ENCODE measurements at places on chromosomes 4 and X.
A peak's percentile ranks its signal among the peaks of the same experiment; 100 is the strongest.

DNA sequence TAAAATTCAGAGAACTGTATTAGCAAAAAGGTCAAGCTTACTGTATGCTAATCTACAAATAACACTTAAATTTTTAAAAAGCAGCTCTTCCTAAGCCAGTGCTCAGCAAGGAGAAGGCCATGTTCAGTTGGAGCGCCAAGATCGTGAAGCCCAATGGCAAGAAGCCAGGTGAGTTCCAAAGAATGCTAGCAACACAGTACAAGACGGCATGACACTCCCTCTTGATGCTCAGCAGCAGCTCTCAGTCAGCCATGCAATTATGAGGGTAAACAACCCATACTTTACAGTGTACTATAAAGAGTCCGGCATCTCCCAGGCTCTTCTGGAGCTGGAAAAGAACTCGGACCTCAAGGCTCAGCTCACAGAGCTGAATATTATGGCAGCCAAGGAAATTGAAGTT lies 34.9 kb downstream of the STX18 start:
- no peak for DNase-seq

DNA sequence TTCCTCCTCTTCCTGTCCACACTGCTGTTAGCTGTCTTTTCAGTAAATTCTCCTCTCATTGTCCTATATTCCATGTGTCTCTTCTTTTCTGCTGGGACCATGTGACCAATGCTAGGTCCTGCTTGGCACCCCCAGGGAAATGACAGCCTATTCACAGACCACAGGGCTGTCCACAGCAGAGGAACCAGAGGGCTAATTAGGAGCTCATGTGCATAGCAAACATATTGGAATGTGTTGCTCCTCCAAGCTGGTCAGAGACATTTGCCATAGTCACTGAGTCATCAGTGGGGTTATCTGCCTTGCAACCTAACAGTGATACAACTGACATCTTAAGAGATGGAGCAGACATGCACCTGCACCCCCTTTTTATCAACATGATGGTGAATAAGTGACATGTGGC lies 67.9 kb upstream of the PUDP start:
- DNase-seq: no peak

DNA sequence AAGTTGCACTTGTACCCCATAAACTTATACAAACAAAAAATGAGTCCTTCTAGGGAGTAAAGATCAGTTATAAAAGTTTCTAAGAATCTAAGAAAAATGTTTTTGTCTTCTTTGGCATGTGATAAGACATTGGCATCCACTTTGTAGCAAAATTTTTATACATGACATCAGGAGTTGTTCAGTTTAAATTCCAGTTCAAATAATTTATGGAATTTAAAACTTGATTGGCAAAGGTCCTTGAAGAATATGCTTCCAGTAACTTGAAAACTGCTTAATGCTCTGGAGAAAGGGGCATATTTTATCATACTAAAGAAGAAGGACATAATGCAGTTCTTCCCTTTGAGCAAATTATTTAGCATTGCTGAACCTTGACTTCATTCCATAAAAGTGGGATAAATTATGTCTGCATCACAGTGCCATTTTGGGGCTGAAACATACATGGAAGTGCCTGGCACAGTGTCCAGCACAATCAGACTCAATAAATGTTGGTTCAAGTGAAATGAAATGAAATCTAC lies 163.3 kb upstream of the IL15 start:
- no peak for DNase-seq

- no peak for DNase-seq
Observed at GRCh38 chr4:3268395-3269104, 19.6 kb downstream of the MSANTD1 start.

DNA sequence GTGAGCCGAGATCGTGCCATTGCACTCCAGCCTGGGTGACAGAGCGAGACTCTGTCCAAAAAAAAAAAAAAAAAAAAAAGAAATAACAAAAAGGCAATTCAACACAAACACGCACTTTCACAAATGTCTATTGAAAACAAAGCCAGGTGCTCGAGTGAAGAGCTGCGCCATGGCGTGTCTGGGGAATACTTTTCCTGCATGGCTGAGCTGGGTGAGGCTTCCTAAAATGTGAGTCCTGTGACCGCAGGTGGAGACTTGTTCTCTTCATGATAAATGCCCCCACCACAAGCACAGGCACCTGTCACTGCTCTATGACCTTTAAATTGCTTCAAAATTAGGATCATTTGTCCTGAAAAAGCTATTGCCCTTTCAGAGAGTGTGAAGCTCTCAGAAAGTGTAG lies 4.0 kb upstream of the ABLIM2 start:
- DNase-seq: no peak

DNA sequence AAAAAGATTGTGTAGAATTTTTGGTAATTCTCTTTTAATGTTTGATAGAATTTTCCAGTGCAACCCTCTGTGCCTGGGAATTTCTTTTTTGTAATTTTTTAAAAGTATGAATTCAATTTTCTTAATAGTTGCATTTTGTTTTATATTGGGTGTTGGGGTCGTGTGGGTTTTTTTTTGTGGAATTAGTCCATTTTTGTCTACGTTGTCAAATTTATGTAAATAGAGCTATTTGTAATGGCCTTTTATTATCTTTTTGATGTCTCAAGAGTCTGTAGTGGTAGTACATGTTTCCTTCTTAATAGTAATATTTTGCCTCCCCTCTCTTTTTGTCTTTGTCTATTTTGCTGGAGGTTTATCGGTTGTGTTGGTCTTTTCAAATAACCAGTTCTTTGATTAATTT lies 64.4 kb downstream of the F11 start:
- DNase-seq: no peak

DNA sequence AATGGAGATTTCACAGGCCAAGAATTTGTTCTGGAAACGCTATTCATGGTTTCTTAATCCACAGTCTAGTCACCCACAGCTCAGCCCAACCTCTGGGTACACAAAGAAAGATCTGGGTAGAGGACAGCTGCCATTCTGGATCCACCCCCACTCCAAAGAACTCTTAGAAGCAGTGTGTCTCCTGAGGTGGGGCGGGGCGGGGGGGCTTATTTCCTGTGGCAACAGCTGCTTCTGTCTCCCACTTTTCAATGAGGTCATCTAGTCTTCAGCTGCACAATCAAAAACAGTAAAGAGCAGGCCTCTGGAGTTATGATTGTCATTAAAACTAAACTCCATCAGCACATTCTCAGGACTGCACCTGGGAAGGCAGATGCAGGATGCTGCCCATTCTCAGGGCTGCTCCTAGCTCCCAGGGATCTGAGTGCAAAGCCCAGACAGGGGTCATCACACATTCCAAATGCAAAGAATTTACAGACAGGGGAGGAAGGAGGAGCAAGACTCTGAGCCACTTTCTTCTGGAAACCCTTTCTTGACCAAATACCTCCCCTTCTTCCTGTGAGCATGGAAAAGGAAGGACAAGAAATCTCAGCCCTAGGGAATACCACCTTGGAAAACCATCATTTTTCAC lies 207.3 kb downstream of the HS6ST2 start:
- DNase-seq: no peak

- DNase-seq: no peak
Observed at GRCh38 chrX:96183843-96184242, 500.8 kb upstream of the DIAPH2 start.

DNA sequence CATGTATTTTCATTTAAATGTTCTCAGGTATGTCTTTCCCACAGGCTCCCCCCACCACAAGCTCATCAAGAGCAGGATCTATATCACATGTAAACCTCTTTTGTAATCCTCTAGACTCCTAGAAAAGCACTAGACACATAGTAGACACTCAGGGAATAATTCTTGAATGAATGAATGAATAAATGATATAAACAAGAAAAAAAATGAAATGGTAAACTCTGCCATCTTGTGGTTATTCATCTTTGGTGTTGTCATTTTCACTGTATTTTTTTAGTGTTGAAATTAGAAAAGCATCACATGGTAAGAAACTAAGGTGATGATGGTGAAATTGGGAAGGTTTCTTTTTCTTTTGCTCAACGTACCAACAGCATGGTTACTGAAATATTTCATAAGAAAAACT lies 34.2 kb upstream of the C1GALT1C1 start:
- DNase-seq: no peak

- DNase-seq: no peak
Observed at GRCh38 chr4:100525686-100526085, 7.9 kb upstream of the EMCN start.

GRCh38 chrX:10074241-10074941 lies 82.4 kb upstream of the CLCN4 start:
- DNase-seq: no peak

GRCh38 chr4:100162027-100162685 lies 28.1 kb downstream of the DDIT4L start:
- DNase-seq: no peak

DNA sequence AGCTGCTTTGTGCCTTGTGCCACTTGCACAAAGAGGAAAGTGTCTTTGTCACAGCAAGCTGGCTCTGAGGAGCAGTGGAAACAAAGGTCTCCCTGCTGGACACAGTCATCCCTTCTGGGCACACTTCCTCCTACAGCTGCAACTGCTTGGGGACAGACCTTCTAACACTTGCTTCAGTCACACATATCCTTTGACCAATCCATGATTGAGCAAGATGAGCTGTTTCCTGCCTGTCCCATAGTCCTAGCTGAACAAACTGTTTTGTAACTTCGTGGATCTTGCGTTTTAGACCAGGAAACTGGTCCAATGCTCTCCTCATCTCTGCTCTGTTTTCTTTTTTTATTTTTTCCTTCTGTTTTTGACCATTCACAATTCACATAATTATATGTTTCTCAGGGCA lies 98.5 kb downstream of the RRAGB start:
- no peak for DNase-seq

DNA sequence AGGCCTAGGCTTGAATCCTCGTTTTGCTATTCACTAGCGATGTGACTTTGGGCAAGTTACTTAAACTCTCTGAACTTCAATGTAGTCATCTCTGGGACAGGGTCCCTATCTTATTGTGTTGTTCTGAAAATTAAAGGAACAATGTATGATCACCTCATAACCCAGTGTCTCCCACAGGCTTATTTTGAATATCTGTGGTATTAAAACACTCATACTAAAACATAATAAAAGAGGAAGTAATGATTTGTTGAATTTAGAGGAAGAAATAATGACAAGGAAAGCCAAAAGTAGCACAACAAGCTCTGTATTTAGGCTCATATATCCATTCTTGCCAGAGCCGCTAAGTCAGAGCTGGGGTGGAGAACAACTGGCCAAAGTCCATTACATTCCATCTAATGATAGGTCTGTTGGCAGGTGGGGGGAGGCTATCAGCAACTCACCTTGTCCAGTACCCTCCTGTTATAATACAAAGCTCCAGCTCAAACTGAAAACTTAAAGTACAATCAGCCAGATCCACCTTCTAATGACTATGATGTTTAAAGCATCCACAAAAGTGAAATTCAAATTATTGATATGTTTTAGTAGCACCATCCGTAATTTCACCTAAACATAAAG lies 64.5 kb upstream of the LSM6 start:
- DNase-seq: no peak

DNA sequence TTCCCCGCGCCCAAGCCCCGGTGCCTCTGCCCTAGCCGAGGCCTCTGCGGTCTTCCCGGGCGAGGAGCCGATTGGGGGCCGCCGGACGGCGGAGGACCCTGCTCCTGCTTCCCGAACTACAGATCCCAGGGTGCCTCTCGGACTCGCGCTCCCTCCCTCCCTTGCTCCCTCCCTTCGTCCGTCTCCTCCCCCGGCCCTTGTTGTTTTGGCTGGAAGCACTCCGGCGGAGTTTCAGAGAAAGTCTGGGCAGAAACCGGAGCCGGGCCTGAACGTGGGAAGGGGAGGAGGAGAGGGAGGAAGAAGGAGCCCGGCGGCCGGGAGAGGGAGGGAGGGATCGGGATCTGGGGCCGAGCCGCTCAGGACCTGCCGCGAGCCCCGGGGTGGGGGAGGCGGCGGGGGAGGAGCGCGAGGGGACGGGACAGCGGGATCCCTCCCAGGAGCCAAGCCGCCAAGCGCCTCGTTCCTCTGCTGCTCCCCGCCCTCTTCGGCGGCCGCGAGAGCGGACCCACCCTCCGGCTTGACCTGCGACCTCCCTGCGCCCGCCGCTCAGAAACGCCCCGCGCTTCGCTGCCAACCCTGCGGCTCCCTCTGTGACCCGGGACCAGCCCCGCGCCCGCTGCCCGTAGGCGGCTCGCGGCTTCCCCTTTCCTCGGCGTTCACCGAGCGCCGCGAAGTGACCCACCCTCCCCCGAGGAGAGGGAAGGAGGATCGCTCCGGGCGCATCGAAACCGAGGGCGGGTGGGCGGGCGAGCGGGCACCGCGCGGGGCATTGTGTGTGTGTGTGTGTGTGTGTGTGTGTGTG lies 496 bp upstream of the GAB1 start:
- DNase-seq: peak; percentile 15

DNA sequence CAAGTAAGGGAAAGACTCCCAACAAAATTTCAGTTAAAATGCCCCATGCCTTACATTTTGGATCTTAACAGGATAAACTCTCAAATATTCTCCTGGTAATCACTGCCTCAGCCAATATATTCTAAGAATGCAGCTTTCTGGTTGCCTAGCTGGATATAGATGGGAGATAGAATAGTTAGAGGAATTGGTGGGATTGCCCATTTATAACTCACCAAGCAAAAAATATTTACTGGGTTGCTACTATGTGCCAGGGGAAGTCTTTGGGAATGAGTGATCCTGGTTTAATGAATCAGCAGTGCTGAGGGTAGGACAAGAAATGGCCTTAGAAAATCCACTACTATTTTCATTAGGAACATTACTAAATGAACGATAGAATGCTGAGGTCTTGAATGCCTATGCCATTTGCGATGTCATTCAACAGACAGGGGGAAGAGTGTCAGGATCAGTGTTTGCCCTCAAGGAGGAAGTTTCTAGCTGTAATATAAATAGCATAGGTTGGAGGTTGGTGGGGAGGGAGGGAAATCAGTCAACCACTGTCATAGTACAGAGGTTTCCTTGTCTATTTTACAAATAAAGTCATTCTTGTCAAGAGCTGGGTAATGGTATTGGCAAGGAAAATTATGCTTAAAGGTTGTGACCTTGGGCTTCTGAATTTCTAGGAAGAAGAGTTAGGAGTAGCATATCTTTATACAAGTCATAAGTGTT lies 63.5 kb downstream of the ENOPH1 start:
- DNase-seq: no peak

- DNase-seq: no peak
Observed at GRCh38 chrX:12206413-12206812, 68.1 kb downstream of the FRMPD4 start.

- DNase-seq: no peak
Observed at GRCh38 chrX:130418740-130419139, 17.0 kb downstream of the RBMX2 start.

GRCh38 chrX:136858007-136858756 lies 22.3 kb downstream of the RBMX start:
- DNase-seq: no peak

- no peak for DNase-seq
Observed at GRCh38 chr4:158302076-158302866, 92.0 kb downstream of the TMEM144 start.

Measured in stimulated activated CD4-positive, alpha-beta T cell treated with anti-CD3 and anti-CD28 coated beads, Interleukin-12 subunit alpha, Interleukin-12 subunit beta, amount 100 ng/mL, for 24 hours (primary cell).